A549 treated with dexamethasone at 1 μM for 4 hours (cell line): ENCODE measurements at places on chromosomes 16 and 17. TPM values are rescaled to one million over a fixed set of nuclear protein-coding genes. Genes with fewer than 3 reads are reported as not detected.

NPW gene
- total RNA-seq = 0.79 to 1.2 TPM (median 1.0 TPM) in 5 replicates

CCL18 gene
- 0.10 TPM in 1 of 5 replicates, not detected in the others for total RNA-seq

LRRC3C gene
- total RNA-seq = not detected in 5 replicates

INCA1 gene
- total RNA-seq = 1.0 to 1.9 TPM (median 1.5 TPM) in 5 replicates

IL34 gene
- total RNA-seq = 0.33 to 0.69 TPM (median 0.39 TPM) in 5 replicates

NPIPB9 gene
- 1.1 to 2.2 TPM (median 1.6 TPM) in 5 replicates for total RNA-seq

HIGD1B gene
- not detected in 5 replicates for total RNA-seq

KRTAP1-1 gene
- not detected in 5 replicates for total RNA-seq

DOK4 gene
- total RNA-seq = 29.0 to 40.9 TPM (median 33.6 TPM) in 5 replicates

TPPP3 gene
- total RNA-seq = 9.2 to 13.3 TPM (median 12.4 TPM) in 5 replicates

MAPK8IP3 gene
- 25.5 to 71.3 TPM (median 51.4 TPM) in 5 replicates for total RNA-seq

ZG16B gene
- total RNA-seq = 0.60 to 0.98 TPM (median 0.66 TPM) in 5 replicates

MMP15 gene
- 43.1 to 66.9 TPM (median 61.5 TPM) in 5 replicates for total RNA-seq

OR4D1 gene
- 0.02 TPM in 1 of 5 replicates, not detected in the others for total RNA-seq
